ENCODE measurements at places on chromosomes 1 and 21.

- peak; percentile 68 for DNase-seq
Observed at GRCh38 chr1:167121375-167122120, 27.7 kb downstream of the STYXL2 start.

- no peak for DNase-seq
Observed at GRCh38 chr1:51283979-51284378, 46.4 kb downstream of the TTC39A start.

DNA sequence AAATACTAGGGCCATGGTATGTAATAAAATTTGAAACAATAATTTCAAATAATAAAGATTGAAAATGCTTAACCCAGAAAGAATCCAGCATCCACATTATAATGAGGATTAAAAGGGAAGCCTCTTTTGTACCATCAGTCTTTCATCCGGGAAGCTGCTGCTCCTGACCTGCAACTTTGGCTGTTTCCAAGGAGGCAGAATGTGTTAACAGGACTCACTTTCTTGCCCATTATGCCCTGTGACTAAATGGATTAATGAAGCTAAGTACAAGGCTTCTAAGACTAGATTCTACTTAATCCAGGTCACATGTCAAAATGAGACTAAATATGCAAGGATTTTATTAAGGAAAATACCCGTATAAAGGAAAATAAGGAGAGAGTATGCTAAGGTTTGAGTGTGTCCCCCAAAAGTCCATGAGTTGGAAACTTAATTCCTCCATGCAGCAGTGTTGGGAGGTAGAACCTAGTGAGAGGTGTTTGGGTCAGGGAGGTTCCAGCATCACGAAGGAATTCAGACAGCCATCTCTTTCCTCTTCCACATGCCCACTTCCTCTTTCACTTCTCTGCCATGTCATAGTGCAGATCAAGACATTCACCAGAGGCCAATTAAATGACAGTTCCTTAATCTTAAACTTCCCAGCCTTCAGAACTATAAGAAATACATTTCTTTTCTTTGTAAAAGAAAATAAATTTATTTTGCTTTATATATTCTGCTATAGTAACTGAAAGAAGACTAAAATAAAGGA lies 27.7 kb downstream of the FMO2 start:
- no peak for DNase-seq

- DNase-seq = peak; percentile 7
Observed at GRCh38 chr1:118300808-118301207, 115.8 kb upstream of the SPAG17 start.

DNA sequence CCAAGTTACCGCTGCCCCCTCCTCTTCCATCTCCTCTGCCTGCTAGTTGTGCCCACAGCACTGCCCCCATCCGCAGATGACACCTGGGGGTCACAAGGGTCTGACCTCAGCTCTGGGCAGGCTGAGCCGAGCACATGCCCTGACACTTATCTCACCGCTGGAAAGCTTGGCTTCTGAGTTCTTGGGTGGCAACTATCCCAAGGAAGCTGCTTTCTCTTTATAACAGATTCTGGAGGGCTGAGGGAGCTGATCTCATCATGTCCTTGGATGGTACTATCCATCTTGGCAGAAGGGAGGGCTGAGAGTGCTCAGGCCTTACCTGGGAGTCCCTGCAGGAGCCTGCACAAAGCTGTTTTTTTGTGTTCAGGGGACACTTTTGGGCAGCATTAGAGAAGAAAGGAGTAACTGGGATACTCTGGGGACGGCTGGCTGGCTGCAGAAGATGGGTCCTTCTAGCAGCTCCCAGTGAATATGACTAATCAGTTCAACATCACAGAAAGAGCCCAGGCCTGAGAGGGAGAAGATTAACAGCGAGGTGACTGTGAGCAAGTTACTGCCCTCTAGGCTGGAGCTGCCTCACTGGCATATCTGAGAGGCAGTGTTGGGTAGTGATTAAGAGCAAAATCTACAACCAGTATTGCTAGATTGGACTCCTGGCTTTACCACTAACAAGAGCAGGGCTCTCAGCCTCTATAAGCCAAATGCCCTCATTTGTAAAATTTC lies 71.6 kb downstream of the PLXNA2 start:
- DNase-seq = no peak

Data from iPS-NIHi11 (cell line).